ENCODE measurements at places on chromosomes 16 and 17.

DNA sequence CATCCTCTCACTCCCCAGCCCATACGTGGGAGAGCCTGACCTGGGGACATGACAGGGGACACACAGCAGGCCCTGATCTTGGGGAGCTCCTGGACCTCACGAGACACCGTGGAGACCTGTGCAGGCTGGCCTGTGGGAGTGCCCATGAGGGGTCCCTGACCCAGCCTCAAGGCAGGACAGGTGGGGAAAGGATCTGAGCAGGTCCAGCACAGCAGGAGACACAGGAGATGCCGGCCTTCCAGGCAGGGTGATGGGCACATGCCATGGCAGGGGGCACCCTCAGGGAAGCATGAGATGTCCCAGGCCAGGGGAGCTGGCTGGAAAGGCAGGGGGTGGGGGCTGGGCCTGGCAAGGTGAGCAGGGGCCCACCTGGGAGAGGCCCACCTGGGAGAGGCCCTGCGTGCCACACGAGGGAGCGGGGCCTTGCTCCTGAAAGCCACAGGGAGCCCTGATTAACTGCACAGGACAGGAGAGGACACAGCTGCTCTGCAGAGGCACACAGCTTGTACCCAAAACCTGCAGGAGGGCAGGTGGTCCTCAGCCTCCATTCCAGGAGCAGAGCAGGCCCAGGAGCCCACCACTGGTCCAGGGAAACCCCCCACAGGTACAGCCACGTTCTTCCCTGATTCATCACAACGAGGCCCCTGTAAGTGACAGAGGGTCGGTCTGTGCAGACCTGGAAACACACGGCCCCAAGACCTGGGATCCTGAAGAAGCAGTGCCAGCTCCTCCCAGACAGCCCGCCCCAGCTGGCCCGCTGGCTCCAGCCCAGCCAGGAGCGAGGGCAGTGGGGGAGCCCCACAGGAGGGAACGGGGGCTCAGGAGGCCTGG lies 26.6 kb upstream of the KRT17 start:
- no peak for DNase-seq

DNA sequence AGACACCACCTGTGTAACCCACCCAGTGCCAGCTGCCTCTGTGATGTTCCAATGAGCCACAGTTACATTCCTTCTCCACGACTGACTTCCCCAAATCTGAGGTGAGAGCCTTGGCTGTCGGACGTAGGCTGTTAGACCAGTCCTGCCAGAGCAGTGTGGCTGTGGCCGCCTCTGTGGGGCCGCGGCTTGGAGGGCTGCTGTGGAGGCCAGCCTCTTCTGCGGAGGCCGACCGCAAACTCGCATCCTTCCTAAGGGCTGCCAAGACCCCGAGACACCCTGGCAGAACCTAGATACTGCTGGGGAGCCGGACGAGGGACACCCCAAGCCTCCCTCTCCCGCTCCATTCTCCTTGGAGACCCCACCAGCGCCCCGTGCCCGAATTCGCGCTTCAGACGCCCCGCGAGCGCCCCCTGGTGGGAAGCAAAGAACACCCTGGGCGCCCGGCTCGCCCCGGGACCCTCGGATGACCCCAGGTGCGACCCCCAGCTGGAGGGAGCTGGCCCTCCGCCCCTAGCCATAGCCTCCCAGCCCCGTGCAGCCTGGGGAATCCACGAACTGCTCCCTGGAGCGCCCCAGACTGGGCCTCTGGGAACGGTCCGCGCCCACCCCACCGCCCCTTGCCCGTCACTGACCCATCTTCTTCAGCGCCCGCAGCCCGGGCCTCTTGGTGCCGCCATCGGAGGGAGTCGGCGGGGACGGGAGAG lies 547 bp downstream of the PLCD3 start:
- no peak for DNase-seq

GRCh38 chr17:79080761-79081290 lies 6.2 kb downstream of the ENGASE start:
- no peak for DNase-seq

GRCh38 chr16:70476272-70477020 lies 22.1 kb downstream of the FCSK start:
- peak; percentile 36 for DNase-seq

- peak; percentile 24 for DNase-seq
These were observed 42.0 kb upstream of the TMC5 start for GRCh38 chr16:19375561-19376158.

DNA sequence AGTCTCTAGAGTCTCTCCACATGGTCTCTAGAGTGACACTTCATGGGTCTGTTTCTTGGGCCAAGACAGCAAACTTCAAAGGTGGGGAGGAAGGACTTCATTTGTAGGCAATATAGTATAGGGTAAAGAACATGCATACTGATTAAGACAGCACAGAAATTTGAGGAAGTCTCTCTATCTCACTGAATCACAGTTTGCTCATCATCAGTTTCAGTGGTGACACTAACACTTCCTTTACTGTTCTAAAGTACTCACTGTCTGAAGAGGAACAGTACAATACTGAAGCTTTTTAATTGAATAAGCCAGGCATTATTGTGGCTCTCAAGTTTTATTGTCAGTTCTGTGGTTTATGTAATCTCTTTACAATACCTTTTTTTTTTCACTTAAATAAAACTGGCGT lies 656.4 kb upstream of the CDH8 start:
- DNase-seq: no peak

DNA sequence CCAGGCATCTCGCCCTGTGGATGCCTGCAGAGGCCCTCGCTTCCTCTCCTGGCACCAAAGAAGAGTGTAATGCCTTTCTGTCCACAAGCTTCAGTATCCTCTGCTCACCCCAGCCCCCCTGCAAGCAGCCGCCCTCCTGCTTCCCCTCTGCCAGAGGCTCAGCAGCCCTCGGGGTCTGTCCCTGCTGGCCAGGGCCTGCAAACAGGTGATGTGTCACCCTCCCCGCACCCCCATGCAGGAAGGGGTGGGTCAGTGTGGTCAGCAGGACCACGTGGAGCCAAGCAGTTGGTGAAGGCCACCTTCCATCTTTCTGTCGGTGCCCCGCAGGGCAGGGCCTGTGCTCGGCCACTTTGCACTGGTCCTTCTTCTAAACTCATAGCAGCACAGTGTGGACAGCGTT lies 129.9 kb upstream of the CIBAR2 start:
- DNase-seq: no peak

- no peak for DNase-seq
These were observed 68.3 kb downstream of the MARCHF10 start for GRCh38 chr17:62739645-62740388.

DNA sequence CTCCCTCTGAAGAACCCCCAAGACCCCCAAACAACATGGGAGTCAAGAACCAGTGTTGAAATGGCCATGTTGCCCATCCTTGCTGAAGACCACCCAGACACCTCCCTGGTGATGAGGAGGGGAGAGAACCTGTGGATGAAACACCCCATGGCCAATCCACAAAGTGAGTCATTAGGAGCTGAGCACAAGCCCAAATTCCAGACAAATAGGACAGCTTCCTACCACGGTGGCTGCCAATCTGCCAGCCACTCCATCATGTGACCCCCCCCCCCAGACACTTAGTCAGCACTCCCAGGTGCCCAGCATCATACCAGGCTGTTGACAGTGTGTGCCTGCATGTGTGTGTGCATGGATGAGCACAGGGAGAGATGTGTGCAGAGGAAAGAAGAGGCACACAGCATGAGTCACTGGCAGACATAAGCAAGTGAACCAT lies 26.4 kb upstream of the RPL38 start:
- no peak for DNase-seq

Data from activated T-cell treated with anti-CD3 and anti-CD28 coated beads for 24 hours (primary cell).